ENCODE measurements at places on chromosomes 11 and 22. TPM values are rescaled to one million over a fixed set of nuclear protein-coding genes. Genes with fewer than 3 reads are reported as not detected.
A peak's percentile ranks its signal among the peaks of the same experiment; 100 is the strongest.

DNA sequence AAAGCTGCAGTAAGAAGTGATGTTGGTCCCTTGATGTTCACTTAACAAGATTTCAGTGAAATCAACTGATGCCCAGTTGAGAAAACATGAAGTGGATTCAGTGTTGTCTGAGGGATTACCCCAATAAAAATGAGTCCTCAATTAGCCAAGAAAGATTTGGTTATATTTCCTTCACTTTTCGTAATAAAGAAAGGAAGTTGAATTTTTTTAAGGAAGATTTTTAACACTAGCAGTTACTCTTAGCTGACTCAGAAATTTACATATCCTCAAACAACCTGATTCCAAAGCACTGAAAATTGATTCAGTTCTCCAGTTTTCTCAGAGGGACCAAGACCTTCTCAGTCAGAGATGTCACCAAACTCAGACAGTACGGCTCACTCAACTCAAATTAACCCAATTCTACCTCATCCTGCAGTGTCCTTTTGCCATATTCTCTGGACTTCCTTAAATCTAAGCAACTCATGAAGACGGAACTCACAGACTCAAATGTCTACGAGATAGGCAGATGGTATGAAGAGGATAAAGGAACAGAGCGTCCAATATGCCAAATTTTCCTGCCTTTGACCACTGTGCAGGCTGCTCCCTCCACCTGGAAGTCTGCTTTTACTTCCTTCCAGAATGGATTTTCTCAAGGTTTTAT lies 22.8 kb downstream of the SLC5A4 start:
- no peak for DNase-seq

- DNase-seq, result no peak
Observed at GRCh38 chr22:46674906-46675305, 54.7 kb downstream of the GRAMD4 start.

DNA sequence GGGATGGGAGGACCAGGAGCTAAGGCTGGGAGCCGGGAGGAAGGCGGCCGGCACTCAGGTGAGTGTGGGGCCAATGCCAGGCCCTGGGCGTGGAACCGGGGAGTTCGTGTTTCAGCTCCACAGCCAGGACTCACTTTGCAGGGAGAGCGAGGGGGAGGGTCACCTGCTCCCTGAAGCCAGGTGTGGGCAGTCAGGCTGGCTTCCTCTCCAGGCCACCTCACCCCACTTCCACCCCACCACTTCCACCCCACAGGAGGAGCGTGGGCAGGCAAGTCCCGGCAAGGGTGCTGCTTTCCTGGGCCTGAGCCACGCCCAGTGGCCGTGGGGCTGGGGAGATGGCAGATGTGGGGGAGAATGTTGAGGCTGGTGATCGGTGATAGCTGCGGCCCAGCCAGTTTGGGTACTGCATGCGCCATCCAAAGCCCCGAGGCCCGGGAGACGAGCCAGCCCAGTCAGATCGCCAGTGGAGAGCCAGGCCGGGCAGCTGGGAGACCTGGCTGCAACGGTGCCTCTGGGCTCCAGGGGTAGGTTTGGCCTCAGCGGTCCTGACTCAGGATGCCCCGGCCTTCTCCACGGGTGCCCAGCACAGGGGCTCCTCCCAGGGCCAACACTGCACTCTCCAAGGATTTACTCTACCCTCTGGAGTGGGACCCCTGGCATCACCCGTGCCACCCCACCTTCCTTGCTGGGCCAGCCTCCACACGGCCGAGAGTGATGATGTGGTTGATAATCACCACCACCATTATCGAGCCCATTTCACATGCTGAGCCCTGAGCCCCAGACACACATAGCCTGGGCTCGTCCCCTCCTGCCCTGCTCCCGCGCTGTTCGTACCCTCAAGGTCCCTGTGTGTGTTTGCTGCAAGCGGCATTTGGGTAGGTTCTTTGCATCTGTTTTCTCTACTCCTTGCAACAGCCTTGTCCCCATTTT lies 93.8 kb downstream of the WNT7B start:
- no peak for DNase-seq

- peak; percentile 51 for DNase-seq
Observed at GRCh38 chr11:60130496-60130895, 42.0 kb downstream of the MS4A2 start.

The C11orf91 gene
- total RNA-seq, result not detected

The BTG4 gene
- total RNA-seq, result not detected

The NXPE1 gene
- total RNA-seq, result not detected

The NUCB2 gene
- 93.7 TPM for total RNA-seq

The GGTLC3 gene
- not detected for total RNA-seq

- DNase-seq, result no peak
Observed at GRCh38 chr11:93166194-93166593, 31.6 kb downstream of the SLC36A4 start.

DNA sequence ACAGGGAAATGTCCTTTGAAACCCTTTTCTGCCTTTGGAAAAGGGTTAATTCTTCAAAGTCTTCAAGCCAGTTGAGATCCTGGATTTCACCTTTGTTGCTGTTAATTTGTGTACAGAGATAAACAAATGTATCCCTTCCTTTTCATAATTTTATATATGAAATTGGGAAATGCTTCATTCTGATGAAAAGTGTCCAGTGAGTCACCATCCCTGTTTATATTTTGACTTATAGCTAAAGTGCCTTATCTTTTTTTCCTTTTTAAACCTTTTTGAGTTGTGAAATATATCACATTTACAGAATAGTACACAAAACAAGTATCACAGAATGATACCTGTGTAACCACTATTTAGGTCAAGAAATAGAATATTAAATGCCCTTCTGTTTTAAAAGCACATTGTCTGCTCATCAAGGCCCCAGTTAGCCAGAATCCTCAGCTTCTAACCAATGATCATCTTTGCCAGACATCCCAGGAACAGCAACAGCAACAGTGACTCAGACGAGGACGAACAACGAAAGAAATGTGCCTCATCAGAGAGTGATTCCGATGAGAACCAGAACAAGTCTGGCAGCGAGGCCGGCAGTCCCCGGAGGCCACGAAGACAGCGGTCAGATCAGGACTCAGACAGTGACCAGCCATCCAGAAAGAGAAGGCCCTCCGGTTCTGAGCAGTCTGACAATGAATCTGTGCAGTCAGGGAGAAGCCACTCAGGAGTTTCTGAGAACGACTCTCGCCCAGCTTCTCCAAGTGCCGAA lies 27.3 kb downstream of the CTR9 start:
- no peak for DNase-seq

- DNase-seq, result no peak
Observed at GRCh38 chr22:41264408-41264941, 21.5 kb downstream of the RANGAP1 start.

- DNase-seq, result no peak
Observed at GRCh38 chr11:21472261-21472660, 720.6 kb upstream of the ANO5 start.

- no peak for DNase-seq
Observed at GRCh38 chr11:76173663-76174062, 32.6 kb downstream of the WNT11 start.

The DDTL gene
- total RNA-seq, result 4.0 TPM

GRCh38 chr11:27847496-27847895 lies 147.2 kb upstream of the BDNF start:
- DNase-seq, result no peak

- DNase-seq, result no peak
Observed at GRCh38 chr11:74171997-74172396, 908 bp downstream of the PPME1 start.

The CD6 gene
- 1.3 TPM for total RNA-seq

GRCh38 chr11:976431-977160 lies 50.9 kb downstream of the AP2A2 start:
- no peak for DNase-seq

- DNase-seq, result no peak
Observed at GRCh38 chr22:38218661-38219622, 17.1 kb downstream of the MAFF start.

- no peak for DNase-seq
Observed at GRCh38 chr22:36086170-36086490, 57.5 kb upstream of the RBFOX2 start.

DNA sequence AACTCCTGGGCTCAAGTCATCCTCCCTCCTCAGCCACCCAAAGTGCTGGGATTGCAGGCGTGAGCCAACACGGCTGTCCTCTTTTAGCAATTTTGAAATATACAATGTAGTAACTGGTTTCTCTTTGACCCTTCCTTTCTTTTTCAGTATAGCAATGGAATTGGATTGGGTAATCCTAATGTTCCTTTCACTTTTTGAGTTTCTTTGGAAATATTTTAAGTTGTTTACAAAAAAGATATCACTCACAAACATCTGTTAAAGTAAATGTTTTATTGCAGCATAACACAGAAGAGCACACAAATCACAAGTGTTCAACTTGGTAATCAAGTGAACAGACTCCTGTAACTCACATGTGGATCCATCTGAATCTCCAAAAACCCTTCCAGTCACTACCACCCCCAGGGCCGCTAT lies 44.6 kb upstream of the EP300 start:
- no peak for DNase-seq

GRCh38 chr11:33706546-33706945 lies 5.9 kb upstream of the C11orf91 start:
- no peak for DNase-seq

The TMEM132A gene
- total RNA-seq, result under 0.01 TPM

GRCh38 chr11:7599209-7599608 lies 74.1 kb downstream of the CYB5R2 start:
- DNase-seq, result no peak

The MS4A4A gene
- total RNA-seq, result 1.1 TPM

GRCh38 chr11:38302564-38302963 lies 1704.5 kb upstream of the RAG2 start:
- no peak for DNase-seq

The OR5P2 gene
- not detected for total RNA-seq

DNA sequence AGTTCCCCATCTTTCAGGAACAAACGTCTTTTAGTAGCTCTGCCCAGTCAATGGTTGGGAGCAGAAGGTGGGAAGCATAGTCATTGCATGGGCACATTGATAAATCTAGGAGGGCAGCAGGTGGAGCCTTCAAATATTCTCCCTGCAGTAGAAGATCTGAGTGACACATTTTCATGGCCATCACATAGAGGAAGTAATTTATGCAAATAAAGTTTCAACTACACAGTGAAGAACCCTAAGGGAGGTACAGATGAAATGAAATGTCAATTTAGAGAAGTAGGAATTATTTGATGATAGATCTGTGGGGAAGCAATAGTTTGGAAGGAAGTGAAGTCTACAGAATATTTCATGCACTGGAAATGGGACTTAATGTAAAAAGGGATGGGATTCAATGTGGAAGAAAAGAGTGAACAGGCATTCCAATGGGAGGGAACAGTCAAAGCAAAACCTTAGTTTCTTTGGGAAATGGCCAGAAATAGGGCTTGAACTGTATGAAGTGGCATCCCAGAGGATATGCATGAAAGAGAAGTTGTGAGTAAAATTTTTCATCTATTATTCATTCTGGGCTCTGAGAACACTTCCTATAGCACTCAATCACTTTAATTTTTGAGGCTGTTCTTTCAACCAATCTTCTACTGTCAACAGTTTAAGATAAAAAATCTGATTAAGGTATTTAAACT lies 256.2 kb upstream of the LUZP2 start:
- no peak for DNase-seq

DNA sequence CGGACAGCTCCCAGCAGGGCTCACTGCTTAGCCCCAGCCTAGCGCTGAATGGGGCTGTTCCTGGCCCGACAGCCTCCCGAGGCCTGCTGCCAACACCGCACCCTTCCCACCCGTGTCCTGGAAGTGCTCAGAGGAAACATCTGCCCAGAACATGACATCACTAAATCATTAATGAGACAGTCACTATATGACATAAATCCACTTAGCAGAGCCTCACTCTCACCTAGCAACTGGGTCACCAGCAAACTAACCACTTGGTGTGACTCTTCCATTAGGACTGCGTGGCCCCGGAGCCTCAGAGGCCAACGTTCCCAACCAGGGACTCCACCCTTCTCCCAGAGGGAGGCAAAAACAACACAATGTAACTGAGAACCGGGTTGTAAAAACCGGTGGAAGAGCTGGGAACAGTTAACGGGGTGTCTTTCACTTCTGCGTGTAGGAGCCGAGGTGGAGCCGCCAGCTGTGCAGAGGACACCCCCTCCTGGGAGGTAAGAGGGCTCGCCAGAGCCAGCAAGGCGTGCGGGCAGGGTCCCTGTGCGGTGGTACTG lies 21.4 kb upstream of the PACSIN2 start:
- DNase-seq, result peak; percentile 90

GRCh38 chr11:123356539-123356938 lies 73.5 kb upstream of the GRAMD1B start:
- DNase-seq, result no peak

DNA sequence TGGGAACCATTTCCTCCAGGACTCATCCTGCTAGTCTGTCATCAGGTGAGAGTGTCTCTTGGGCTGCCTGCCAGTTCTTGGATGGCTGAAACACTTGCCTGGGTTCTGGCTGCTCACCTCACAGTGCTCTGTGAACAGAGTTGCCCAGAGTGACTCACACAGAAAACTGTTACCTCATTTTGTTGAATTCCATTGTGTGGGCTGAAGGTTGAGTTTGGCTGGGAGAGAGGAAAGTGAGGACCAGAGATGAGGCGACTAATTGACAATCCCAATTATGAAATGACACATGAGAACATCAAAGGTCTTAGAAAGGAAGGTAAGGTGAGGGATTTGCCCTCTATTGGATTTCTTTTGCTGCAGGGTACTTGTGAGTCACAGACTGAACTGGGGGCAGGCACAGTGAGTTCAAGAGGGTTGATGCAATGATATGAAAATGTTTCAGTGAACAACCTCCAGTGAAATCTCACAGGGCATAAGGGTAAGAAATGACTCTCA lies 20.2 kb upstream of the CALCB start:
- no peak for DNase-seq

The PDE2A gene
- 1.3 TPM for total RNA-seq

The APOL5 gene
- not detected for total RNA-seq

GRCh38 chr11:33701302-33702230 lies 940 bp upstream of the C11orf91 start:
- no peak for DNase-seq

DNA sequence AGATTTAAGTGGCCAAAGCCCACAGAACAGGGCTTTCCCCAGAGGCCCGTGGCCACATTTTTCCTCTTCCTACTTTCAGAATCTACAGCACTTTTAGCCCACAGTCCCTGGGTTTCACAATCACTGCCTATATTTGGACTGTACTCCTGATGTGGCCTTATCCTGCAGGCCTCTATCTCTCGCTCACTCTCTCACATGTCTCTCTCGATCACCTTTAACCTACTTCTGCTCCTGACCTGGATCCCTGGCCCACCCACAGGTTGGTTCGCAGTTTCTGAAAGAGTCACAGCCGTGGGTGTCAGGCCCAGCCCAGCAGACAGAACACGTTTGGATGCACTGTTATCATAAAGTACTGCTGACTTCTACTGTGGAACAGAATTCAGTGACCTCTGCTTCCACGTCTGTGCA lies 55.5 kb downstream of the LARGE1 start:
- DNase-seq, result no peak

DNA sequence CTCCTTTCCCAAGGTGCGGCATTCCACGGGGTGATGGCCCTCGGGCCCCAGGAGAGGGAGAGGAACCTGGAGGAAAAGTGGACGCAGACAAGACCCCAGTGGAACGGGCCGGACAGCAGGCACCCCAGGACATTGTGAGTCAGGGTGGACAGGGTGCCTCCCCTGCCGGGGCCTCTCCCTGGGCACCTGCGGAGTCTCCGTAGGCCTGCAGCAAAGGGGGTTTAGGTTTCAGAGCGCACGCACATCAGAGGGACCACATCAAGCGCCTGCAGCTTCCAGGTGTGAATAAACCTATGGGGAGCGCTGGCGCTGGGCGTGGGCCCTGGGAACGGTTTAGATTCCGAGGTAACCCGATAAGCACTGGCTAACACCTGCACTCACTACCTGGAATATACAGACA lies 22.7 kb upstream of the FGF19 start:
- DNase-seq, result no peak

Measured in hematopoietic multipotent progenitor cell (in vitro differentiated cells).